T-helper 17 cell (primary cell): ENCODE measurements at places on chromosomes 13 and 19. TPM values are rescaled to one million over a fixed set of nuclear protein-coding genes. Genes with fewer than 3 reads are reported as not detected.

The THSD1 gene
- total RNA-seq = 0.68 TPM

GRCh38 chr13:44219577-44220548, 153.8 kb upstream of the SERP2 start:
- H3K4me1 ChIP-seq = peaks cover 3% of the 10 kb centered on the region
- DNase-seq = no peak
- H3K27ac ChIP-seq = peak overlapping the region; percentile 30

DNA sequence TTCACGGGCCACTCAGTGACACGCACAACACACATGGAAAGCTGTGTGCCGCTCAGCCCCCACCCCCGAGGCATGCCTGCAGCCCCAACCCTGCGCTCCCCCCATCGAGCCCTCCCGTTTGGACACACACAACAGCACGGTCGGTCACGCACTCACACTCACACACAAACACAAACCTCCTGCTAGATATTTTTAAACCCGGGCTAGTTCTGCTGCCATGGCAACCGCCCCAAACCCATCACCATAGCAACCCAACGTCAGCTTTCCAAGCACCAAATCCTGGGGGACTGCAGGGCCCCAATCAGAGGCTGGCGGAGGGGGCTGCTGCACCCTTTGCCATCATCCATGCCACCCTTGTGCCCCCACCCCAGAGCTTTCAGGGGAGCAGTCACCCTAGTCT, 2.5 kb upstream of the NOVA2 start:
- H3K4me3 ChIP-seq = no peak overlapping the region
- H3K4me1 ChIP-seq = peaks cover 14% of the 10 kb centered on the region
- no peak overlapping the region for H3K27ac ChIP-seq
- peaks cover 11% of the 10 kb centered on the region for H3K36me3 ChIP-seq
- DNase-seq = no peak

GRCh38 chr13:114017028-114017630, 43.3 kb upstream of the C13orf46 start:
- H3K4me1 ChIP-seq = peaks cover 6% of the 10 kb centered on the region
- no peak overlapping the region for H3K4me3 ChIP-seq
- H3K27me3 ChIP-seq = no peaks in the 10 kb centered on the region

GRCh38 chr13:45950386-45951000, 98.9 kb upstream of the SIAH3 start:
- H3K4me3 ChIP-seq = no peak overlapping the region
- H3K36me3 ChIP-seq = no peaks in the 10 kb centered on the region
- no peaks in the 10 kb centered on the region for H3K27me3 ChIP-seq
- peaks cover 4% of the 10 kb centered on the region for H3K4me1 ChIP-seq
- H3K27ac ChIP-seq = peak overlapping the region; percentile 21
- DNase-seq = no peak
